Naive thymus-derived CD8-positive, alpha-beta T cell (primary cell): ENCODE measurements at places on chromosomes 4 and X.
A peak's percentile ranks its signal among the peaks of the same experiment; 100 is the strongest.

DNA sequence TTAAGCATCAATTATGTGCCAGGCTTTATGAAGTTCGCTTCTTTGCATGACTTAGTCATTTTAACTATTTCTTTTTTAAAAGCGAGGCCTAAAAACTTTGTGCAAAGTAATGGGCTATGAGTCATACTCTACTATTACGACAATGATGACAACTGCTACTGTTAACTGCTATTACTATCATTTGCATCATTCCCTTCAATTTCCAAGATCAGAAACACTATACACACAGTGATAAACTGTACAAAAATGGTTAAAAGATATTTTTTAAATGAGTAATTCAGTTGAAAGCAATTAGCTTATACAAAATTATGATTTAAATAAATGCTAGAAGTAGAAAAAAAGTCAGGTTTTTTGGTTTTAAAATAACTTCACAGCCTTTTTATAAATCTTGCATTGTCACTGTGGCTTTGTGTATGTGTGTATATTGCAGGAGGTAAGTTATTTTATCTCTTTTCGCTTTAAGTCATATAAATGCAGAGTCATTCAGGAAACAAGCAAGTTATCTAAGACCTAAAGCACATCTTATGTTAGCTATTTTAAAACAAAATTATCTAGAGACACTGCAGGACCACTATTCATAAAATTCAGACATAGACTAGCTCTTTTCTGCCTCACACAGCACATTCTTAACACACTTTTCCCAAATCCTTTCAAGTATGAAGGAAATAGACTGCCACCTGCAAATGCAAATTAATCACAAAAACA is 18.5 kb upstream of the CXCL3 start:
- no peak overlapping the region for H3K4me3 ChIP-seq
- no peak overlapping the region for H3K27ac ChIP-seq
- DNase-seq = no peak

DNA sequence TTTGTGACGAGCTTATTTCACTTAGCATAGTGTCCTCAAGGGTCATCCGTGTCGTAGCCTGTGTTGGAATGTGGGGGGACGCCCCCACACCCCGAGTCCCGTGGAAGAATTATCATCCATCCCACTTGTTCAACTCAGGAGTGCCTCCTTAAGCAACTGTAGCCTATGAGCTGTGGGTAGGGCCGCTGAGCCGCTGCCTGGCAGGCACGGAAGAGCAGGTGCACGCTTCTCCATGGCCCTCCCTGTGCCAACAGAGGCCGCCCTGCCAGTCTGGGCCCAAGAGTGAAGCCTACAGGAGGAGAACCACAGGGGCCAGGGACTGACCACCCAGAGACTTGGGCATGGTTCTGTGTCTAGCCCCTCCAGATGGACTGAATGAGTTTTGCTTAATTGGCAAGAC is 2.3 kb upstream of the RGS12 start:
- H3K36me3 ChIP-seq = no peaks in the 10 kb centered on the region
- peaks cover 15% of the 10 kb centered on the region for H3K27me3 ChIP-seq
- H3K27ac ChIP-seq = no peak overlapping the region
- peaks cover 27% of the 10 kb centered on the region for H3K4me1 ChIP-seq

DNA sequence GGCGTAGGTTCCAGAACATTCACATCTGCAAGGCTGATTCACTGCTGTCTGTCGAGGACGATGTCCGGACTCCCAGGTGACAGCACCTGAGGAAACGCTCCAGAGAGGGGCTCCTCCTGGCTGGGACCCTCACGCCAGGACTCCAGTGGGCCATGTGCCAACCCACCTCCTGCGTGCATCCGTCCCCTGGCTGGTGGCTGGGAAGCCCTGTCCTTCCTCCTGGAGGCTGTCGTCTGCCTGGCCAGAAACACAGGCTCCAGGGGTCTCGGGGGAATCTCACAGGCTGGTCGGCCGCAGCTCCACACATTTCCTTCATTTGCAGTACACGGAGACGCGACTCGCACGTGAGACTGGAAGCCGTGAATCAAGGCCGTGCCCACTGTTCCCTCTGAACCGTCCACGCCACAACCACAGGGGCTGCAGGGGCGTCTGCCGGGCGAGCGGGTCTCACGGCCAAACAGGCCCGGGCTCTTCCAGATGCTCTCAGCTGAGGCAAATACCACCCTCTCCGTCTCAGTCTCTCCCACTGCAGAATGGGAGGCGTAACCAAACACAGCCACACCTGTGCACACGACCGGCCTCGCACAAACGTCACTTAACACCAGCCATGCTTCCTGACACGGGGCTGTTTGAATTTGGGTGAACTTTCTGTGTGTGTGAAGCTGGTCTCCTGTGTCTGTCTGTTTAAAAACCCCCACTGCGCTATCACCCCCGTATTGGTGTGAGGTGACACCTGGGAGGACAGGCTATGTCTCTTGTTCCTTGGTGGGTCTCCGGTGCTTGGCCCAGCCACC is 38.7 kb upstream of the MXD4 start:
- H3K4me1 ChIP-seq = peaks cover 36% of the 10 kb centered on the region
- H3K27ac ChIP-seq = no peak overlapping the region
- no peak for DNase-seq

DNA sequence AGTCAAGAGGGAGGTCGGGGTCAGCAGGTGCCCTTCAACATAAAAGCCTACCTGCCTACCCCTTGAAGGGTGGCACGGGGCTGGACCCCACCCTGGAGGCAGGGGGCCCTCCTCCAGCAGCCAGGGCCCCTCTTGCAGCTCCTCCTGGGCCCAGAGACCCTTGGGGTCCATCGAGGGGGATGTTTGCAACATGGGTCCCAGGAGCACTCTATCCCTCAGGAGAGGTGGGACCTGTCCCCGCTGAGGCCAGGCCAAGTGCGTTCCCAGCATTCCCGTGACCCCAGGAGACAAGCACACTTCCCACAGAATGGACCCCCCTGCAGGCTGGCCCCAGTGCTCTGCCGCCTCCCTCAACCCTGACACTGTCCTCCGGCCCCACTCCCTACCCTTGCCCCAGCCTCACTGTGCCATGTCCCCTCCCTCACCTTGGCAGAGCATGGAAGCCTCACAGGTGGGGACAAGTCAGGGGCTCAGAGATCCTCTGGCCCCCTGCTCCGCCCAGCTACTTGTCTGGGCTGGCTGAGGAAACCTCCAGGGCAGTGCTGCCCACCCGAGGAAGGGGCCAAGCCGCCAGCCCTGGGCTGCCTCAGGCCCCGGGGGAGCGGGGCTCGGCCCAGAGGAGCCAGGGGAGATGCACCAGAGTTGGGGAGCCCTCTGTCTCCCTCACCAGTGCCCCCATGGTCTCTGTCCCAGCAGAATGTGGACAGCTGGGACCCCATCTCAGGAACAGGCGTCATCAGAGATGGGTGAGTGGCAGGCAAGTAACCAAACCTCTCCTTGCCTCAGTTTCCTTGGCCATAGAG is 2.2 kb downstream of the MXD4 start:
- H3K4me3 ChIP-seq = peak overlapping the region; percentile 58
- no peak for DNase-seq
- no peaks in the 10 kb centered on the region for H3K27me3 ChIP-seq
- peaks cover 5% of the 10 kb centered on the region for H3K36me3 ChIP-seq

- H3K4me3 ChIP-seq = no peak overlapping the region
- no peak overlapping the region for H3K27ac ChIP-seq
- peaks cover 19% of the 10 kb centered on the region for H3K27me3 ChIP-seq
- H3K36me3 ChIP-seq = no peaks in the 10 kb centered on the region
Measured at GRCh38 chr4:141339391-141339790, 118.7 kb downstream of the ZNF330 start.

DNA sequence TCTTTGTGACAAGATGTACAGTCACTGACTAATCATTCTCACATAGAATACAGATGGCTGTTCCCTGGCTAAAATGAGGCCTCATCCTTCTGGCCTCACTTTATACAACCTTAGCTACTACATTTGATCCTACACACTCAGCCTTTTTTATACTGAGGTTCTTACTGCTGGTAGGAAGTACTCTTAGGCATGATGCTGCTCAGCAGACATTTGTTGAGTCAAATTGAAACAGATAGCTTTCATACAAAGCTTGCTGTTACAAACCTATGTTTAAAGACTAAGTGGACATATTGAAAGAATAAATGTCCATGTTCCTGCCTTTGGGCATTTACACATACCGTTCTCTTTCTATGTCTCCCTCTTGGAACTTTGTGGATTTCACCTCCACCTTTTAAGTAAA is 154.9 kb downstream of the NPFFR2 start:
- H3K27ac ChIP-seq = no peak overlapping the region
- no peaks in the 10 kb centered on the region for H3K36me3 ChIP-seq
- DNase-seq = no peak
- no peaks in the 10 kb centered on the region for H3K4me1 ChIP-seq
- H3K4me3 ChIP-seq = no peak overlapping the region

DNA sequence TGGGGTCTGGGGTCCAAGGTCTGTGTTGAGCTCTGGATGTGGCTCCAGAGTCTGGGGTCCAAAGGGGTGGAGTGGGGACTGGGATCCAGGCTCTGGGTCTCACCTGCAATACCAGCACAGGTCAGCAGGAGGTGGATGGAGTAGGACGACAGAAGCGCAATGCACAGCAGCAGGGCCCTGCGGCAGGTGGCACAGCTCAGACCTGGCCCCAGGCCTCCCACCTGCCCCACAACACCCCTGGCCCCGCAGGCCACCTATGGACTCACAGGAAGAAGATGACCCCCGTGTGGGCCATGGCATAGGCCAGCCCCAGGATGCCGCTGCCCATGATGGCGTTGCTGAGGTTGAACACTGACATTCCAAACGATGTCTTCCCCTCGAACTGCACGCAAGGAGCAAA is 3.4 kb downstream of the SLC38A5 start:
- no peak overlapping the region for H3K27ac ChIP-seq
- DNase-seq = no peak
- H3K4me1 ChIP-seq = peaks cover 35% of the 10 kb centered on the region

GRCh38 chrX:120840827-120841226 is 34.8 kb downstream of the CT47B1 start:
- H3K27me3 ChIP-seq = no peaks in the 10 kb centered on the region
- no peak for DNase-seq
- H3K27ac ChIP-seq = no peak overlapping the region

DNA sequence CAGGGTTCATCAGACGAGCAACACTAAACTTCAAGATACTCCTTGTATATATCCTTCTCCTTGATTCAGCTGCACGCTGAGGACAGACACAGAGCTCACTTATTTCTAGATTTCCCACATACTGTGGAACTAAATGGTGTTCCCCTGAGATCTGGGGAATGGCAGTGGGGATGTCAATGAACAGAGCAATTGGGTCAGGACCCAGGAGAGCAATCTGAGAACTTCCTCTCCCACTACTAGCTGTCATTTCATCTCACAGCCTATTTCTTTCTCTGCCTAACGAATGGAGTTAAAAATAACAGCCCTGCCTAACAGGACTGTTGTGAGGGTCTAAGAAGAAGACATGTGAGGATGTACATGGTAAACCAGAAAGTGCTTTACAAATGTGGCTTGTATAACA is 10.7 kb downstream of the NAAA start:
- no peaks in the 10 kb centered on the region for H3K27me3 ChIP-seq
- no peaks in the 10 kb centered on the region for H3K36me3 ChIP-seq
- H3K4me3 ChIP-seq = no peak overlapping the region
- no peak for DNase-seq
- H3K4me1 ChIP-seq = no peaks in the 10 kb centered on the region

DNA sequence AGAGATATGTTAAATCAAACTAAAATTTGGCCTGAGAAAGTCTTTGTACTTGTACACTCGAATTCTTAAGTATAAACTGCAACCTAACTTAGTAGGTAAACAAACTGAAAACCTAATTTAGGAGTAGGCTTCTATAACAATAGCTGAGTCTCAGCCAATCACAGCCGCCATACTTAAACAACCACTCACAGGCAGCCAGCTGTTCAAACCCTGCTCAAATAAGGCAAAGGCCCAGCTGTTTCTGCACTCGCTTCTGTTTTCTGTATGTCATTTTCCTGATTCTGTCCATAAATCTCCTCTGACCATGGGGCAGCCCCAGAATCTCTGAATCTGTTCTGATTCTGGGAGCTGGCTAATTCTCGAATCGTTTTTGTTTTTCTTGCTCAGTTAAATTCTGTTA is 7.8 kb upstream of the PLS3 start:
- no peak overlapping the region for H3K27ac ChIP-seq
- no peak for DNase-seq
- H3K4me1 ChIP-seq = no peaks in the 10 kb centered on the region
- no peak overlapping the region for H3K4me3 ChIP-seq

DNA sequence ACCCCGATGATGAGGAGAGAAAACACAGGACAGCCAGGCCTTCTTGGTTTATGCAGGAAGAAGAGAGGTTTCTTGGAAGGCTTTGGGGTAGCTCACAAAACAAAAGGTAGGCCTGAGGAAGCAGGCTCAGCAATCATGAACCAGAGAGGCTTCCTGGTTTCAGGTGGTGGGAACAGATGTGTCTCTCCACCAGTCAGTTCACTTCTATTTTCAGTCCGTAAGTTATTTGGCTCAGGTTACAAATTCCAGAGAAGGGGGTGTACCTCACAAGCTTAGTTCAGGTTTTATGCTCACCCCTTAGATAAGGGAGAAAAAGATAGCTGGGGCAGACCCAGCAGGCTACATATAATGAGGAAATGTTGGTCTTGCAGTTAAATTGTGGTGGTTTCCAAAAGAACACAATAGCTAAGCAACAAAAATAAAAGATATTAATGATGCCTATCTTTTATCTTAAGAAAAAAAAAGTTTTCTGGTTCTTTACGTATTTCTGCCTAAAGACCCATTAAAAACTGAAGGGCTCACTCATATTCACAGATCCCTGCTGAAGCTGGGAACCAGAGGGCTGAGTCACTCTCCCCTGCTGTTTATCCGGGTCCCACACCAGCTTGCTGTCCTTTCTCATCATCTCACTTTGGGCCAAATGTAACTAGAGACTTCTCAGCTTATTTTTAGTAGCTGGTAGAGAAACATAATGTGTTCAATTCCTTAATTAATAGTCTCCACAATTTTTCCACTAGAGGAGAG is 177.0 kb downstream of the CAMK2D start:
- peaks cover 12% of the 10 kb centered on the region for H3K36me3 ChIP-seq
- H3K27me3 ChIP-seq = no peaks in the 10 kb centered on the region
- no peak for DNase-seq
- H3K27ac ChIP-seq = no peak overlapping the region
- H3K4me1 ChIP-seq = peaks cover 30% of the 10 kb centered on the region

DNA sequence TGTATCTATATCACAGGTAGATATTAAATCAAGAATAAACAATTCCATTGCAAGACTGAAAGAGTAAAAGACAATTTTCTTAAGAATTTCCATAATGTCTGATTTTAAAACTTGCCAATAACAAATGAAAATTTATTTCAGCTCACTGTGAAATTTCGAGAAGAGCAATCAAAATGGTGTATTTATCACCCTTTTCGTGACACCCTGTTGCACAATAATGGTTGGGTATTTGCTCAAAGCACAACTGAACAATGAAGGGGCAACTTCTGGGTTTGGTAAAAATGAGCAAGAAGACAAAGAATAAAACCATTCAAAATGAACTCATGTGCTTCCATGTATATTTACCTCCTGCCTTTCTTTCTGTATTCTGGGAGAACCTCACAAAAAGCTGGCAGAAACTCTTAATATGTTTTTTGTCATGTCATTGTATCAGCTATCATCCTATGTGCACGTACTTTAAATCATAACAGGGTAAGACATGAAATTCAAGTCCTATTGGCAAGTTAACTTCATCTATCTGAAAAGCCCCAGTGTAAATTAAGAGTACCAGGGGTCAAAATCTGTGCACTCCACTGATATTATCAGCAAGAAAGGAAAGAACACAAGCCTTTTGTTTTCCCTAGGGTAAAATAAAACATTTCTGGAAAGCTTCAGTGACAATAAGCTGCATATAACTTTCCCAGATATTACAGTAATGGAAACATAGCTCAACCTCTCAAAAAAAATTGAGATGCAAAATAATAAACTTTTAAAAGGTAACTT is 126.9 kb upstream of the CBR4 start:
- H3K27me3 ChIP-seq = no peaks in the 10 kb centered on the region
- no peak overlapping the region for H3K27ac ChIP-seq
- no peak for DNase-seq
- H3K4me1 ChIP-seq = no peaks in the 10 kb centered on the region
